KG1 (cell line): ENCODE measurements at places on chromosomes 5 and 9.
A peak's percentile ranks its signal among the peaks of the same experiment; 100 is the strongest.

- no peak for DNase-seq
Observed at GRCh38 chr5:180330810-180331646, 22.1 kb downstream of the GFPT2 start.

GRCh38 chr9:92605224-92605623 is 64.7 kb downstream of the IPPK start:
- no peak for DNase-seq

GRCh38 chr9:99445371-99445891 is 223.3 kb downstream of the SEC61B start:
- DNase-seq: no peak

DNA sequence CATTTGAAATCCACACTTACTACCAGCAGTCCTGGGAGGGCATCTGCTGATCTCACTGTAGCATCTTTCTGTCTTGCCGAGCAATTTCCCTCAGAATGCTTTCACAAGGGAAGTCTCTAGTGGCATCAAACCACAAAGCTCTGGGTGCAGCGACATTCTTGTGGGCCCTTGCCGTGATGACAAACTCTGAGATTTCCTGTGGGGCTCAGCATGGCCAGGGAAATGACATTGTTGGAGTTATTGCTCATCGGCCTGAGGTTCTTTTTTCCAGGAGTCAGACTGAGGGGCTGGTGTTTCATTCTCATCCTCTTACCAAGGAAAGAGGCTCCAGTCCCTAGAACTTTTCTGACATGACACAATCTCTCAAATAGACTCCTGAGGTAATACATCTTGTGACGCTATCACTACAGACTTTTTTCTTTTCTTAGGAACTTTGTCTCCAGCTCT is 51.4 kb downstream of the PFDN1 start:
- peak; percentile 3 for DNase-seq

- DNase-seq: no peak
Observed at GRCh38 chr5:54676481-54677340, 159.2 kb downstream of the SNX18 start.

- no peak for DNase-seq
Observed at GRCh38 chr5:150256410-150257064, 33.0 kb downstream of the CAMK2A start.

GRCh38 chr5:138926688-138927448 is 51.7 kb upstream of the LRRTM2 start:
- DNase-seq: no peak

DNA sequence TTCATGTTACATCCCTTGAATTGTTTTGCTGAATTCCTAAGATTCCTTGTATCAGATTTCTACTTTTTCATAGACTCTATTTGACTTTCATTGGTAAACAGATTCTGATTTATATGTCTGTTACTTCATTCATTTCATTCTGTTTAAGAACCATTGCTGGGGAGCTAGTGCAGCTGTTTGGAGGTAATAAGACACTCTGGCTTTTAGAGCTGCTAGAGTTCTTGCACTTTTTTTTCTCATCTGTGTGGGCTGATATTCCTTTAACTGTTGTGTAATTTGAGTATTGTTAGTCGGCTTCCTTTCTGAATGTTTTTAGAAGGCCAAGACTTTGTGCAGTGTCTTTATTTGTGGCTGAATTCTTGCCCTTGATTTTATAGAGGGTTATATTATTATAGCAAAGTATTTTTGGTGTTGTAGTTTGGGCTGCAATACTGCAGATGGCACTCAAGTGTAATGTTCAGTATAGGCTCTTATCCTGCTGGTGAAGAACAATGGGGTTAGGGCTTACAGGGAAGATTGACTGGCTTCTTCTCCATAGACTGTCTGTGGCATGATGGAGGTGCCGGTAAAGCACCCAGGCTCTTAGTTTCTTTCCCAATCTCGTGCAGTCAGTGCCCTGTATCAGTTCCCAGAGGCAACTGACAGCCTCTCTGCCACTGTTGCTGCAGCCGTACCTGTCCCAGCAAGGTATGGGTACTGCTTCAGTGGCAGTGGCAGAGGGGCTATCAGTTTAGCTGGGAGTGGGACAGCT is 162.2 kb downstream of the OXCT1 start:
- DNase-seq: no peak

- DNase-seq: no peak
Observed at GRCh38 chr5:170114271-170114670, 8.6 kb downstream of the FOXI1 start.

DNA sequence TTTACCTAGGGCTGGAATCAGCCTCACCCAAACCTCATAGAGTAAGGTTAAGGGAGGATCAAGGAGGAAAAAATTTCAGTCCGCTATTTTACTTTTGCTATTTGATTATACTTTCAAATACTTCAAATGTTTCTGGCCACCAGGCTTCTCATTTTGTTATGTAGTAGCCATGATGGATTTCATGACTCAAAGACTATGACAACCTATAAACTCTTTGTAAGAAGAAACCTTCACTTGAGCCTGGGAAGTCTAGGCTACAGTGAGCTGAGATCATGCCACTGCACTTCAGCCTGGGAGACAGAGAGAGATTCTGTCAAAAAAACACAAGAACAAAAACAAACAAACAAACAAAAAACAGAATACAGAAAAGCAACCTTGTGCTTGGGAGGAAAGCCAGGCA is 293.6 kb upstream of the TNC start:
- no peak for DNase-seq

- no peak for DNase-seq
Observed at GRCh38 chr5:71924980-71925379, 182.3 kb upstream of the MAP1B start.

- DNase-seq: no peak
Observed at GRCh38 chr9:95771556-95772246, 103.8 kb upstream of the ERCC6L2 start.

DNA sequence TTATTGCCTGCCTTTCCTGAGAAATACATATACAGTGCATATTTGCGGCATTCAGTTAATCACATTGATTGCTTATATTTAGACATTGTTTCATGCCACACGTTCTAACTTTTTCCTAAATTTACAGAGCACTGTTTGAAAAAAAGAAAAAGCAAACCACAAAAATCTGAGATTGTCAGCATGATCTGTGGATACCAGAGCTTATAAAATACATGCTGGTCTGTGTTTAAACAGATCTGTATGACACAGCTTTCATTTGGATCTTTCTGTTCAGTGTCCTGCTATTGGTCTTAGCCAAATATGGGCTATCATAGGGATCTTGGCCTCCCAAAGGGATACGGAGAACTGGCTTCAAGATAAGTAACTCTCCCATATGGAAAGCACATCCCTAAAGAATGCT is 20.2 kb downstream of the ALDH1A1 start:
- no peak for DNase-seq

DNA sequence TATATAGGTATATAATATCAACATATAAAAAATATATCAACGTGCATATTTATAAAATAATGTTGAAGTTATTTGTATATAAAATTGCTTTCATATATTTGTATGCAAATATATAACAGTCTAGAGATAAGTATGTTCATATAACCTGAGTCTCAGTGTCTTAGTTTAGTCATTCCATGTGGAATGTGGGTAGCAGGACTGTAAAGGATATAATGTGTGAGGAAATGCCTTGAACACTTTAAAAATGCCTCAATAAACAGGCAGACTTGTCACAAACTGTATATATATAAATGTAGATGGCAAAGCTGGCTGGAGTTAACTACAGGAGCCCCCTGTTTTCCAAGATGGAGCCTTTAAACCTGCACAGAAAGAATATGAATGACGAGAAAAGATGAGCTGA is 48.4 kb downstream of the CCDC125 start:
- no peak for DNase-seq

DNA sequence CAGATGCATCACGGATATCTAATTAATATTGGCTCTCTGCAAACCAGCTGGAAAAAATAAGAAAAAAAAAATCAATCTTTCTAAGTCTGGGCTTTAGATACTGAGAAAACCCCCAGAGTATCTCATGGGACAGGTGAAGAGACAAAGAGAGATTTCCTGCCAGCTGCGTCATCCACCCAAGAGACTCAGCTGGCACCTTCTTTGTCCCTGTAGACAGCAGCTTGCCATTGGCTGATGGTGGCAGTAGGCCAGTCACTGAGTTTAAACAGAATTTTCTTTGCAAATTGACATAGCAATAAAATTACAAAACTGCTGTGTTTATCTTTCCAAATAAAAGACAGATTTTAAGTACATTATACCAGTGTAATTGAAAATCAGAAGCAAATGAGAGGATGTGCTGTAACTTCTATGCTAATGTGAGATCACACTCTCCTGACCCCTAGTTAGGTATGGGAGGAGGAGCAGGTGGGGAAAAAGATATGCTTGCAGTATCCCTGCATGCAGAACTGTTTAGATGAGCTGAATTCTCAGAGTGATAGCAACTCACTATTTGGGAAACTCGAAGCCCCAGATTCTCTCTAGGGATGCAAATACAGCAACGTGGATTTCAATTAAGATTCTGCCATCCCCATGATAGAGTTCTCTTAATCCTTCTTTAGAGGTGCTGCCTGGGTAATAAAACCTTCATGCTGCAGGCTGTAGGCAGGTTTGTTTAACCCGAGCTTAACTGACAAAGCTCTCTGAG is 72.2 kb downstream of the NMUR2 start:
- DNase-seq: no peak

DNA sequence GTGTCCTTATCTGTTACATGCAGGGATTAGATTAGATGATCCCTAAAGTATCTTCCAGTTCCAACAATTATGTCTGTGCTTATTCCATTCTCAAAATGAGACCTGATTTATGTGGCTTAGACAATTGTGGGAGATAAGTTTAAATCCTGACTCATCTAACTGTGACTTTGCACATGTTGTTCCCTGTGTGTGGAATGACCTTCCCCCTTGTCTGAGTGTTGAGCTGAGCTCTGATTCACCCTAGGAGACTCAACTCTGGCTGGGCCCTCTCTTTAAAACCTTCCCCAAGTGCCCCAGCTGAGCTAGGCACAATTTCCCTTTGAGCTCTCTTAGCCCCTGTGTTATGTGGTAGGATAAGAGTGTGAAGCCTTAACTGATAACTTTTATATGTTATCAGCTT is 118.9 kb upstream of the ELL2 start:
- no peak for DNase-seq
